Heart left ventricle (tissue), 16 donors: ENCODE measurements at places on chromosomes 1 and 21. TPM values are rescaled to one million over a fixed set of nuclear protein-coding genes. Genes with fewer than 3 reads are reported as not detected.
A peak's percentile ranks its signal among the peaks of the same experiment; 100 is the strongest.

DNA sequence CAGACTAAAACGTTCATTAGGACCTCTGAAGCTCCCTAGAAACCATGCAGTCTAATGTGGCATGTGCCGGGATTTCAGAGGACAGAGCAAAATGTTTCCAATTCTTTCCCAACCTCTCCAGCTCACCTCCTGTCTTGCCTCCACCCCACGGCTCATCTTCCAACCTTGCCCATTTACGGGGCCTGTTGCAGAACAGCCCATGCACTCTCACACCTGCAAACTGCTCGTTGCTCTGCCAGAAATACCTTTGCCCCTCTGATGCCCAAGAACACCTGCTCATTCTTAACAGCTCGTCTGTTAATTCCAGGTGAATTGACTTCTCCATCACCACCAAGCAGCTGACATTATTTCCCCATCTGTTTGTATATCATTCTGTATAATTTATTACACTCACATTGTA lies 53.9 kb upstream of the LBR start:
- no peaks in the 10 kb centered on the region for H3K27me3 ChIP-seq
- H3K4me3 ChIP-seq, result no peak overlapping the region
- H3K4me1 ChIP-seq, result peaks cover 4% of the 10 kb centered on the region
- DNase-seq, result no peak
- no peaks in the 10 kb centered on the region for H3K36me3 ChIP-seq

- peak overlapping the region; percentile 98 for H3K27ac ChIP-seq
- peaks cover 29% of the 10 kb centered on the region for H3K4me1 ChIP-seq
- peaks cover 29% of the 10 kb centered on the region for H3K36me3 ChIP-seq
- peak overlapping the region; percentile 83 for H3K4me3 ChIP-seq
- DNase-seq, result peak; percentile 84
Measured at GRCh38 chr21:26844258-26845065, 747 bp downstream of the ADAMTS1 start.

DNA sequence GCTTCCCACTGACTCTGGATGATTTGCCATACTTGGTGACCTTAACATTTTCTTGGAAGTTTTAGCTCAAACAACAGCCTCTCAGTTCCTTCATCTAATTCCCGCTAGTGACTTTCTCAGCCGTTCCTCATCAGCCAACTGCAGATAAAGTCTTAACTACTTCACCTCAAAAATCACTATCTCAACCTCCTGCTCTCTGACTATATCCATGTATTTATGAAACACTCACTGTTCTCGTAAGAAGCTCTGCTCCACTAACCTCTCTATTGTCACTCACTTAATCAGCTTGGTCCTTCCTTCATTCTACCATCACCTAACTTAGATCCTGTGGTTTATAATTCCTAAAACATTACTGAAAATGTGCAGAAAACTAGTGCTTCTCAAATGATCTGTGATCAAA lies 1551.6 kb downstream of the MRPL39 start:
- no peak overlapping the region for H3K4me3 ChIP-seq
- H3K27me3 ChIP-seq, result no peaks in the 10 kb centered on the region
- H3K36me3 ChIP-seq, result no peaks in the 10 kb centered on the region
- no peak overlapping the region for H3K27ac ChIP-seq

DNA sequence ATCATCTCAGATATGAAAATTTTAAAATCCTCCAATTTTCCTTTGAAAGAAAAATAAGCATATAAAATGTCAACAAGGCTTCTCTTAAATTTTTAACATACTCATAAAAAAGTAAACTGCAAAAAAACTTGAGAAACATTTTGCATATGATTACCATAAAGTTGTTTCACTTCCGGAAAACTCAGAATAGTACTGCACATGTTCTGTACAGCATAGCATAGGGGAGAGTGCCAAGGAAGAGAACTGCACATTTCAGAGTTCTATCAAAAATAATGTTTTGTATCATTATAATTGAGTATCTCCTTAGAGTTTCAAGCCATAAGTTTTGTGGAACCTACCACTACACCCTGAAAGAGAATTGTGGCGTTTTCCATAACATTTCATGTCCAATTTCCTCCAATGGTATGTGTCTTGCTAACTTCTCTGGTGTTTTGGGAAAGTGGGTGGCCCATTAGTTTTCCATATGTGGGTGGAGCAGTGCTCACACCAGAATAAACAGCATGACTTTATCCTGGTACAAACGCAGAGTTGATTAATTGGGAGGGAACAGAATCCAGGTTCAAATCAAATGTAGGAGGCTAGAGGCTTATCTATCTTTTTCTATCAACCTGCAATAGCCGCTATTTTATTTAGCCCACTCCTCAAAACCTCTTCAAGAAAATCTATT lies 430.9 kb downstream of the LMO4 start:
- H3K36me3 ChIP-seq, result no peaks in the 10 kb centered on the region
- H3K27me3 ChIP-seq, result no peaks in the 10 kb centered on the region
- no peaks in the 10 kb centered on the region for H3K4me1 ChIP-seq
- no peak overlapping the region for H3K27ac ChIP-seq
- H3K4me3 ChIP-seq, result no peak overlapping the region
- DNase-seq, result no peak

DNA sequence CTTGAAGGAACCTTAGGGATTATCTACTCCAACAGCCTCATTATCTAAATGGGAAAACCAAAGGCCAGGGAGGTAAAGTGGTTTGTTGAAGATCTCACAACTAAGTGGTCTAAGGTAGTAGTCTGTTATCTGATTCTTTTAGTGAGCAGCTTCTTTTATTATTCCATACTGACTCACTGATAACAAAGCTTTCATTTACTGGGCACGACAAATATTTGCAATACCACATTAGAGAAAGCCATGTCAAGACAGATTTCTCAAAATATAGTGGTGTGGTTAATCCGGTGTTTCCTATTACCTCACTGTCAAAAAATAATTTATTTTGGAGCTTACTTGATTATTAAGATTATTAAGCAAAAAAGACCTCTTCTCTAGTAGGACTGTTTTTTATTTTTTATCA lies 369.1 kb downstream of the S1PR1 start:
- no peak overlapping the region for H3K27ac ChIP-seq
- no peaks in the 10 kb centered on the region for H3K4me1 ChIP-seq
- DNase-seq, result no peak
- H3K4me3 ChIP-seq, result no peak overlapping the region

GRCh38 chr1:2330519-2331199 lies 60.7 kb downstream of the MORN1 start:
- no peak overlapping the region for H3K4me3 ChIP-seq
- H3K4me1 ChIP-seq, result no peaks in the 10 kb centered on the region
- DNase-seq, result no peak
- no peaks in the 10 kb centered on the region for H3K27me3 ChIP-seq
- peak overlapping the region; percentile 30 for H3K27ac ChIP-seq
- no peaks in the 10 kb centered on the region for H3K36me3 ChIP-seq

GRCh38 chr1:70706381-70707037 lies 295.4 kb downstream of the CTH start:
- no peaks in the 10 kb centered on the region for H3K36me3 ChIP-seq
- no peaks in the 10 kb centered on the region for H3K4me1 ChIP-seq
- no peaks in the 10 kb centered on the region for H3K27me3 ChIP-seq

- H3K4me1 ChIP-seq, result no peaks in the 10 kb centered on the region
- no peak for DNase-seq
- no peak overlapping the region for H3K27ac ChIP-seq
- H3K27me3 ChIP-seq, result no peaks in the 10 kb centered on the region
- no peak overlapping the region for H3K4me3 ChIP-seq
- H3K36me3 ChIP-seq, result no peaks in the 10 kb centered on the region
Measured at GRCh38 chr1:164739189-164739588, 180.2 kb downstream of the PBX1 start.

- DNase-seq, result no peak
- peak overlapping the region; percentile 88 for H3K4me3 ChIP-seq
- peak overlapping the region; percentile 99 for H3K27ac ChIP-seq
- no peaks in the 10 kb centered on the region for H3K36me3 ChIP-seq
- H3K27me3 ChIP-seq, result no peaks in the 10 kb centered on the region
- peaks cover 20% of the 10 kb centered on the region for H3K4me1 ChIP-seq
Measured at GRCh38 chr1:173867141-173867752, 542 bp downstream of the GAS5 start.

GRCh38 chr1:184843732-184844495 lies 89.3 kb upstream of the EDEM3 start:
- H3K27me3 ChIP-seq, result no peaks in the 10 kb centered on the region
- H3K4me3 ChIP-seq, result no peak overlapping the region
- peak overlapping the region; percentile 40 for H3K27ac ChIP-seq
- peak; percentile 26 for DNase-seq

DNA sequence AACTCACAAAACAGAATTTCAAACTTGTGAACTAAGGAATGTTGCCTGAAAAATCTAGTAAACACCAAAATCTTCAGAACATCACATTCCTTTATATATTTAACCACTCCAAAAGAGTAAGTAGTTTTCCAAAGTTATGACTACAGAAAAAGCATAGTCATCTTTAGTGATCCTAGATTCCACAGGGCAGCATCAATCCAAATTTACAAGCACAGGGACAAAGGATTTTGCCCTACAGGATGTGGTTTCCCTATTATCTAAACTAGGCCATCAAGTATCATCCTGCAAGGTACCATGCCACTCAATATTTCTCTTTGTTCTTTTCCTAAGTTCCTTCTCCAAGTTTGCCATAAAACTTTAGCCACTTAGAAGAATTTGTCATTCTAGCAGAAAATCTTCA lies 33.0 kb downstream of the COP1 start:
- H3K4me3 ChIP-seq, result no peak overlapping the region
- no peaks in the 10 kb centered on the region for H3K27me3 ChIP-seq
- no peak overlapping the region for H3K27ac ChIP-seq
- no peaks in the 10 kb centered on the region for H3K36me3 ChIP-seq
- no peak for DNase-seq
- H3K4me1 ChIP-seq, result no peaks in the 10 kb centered on the region

DNA sequence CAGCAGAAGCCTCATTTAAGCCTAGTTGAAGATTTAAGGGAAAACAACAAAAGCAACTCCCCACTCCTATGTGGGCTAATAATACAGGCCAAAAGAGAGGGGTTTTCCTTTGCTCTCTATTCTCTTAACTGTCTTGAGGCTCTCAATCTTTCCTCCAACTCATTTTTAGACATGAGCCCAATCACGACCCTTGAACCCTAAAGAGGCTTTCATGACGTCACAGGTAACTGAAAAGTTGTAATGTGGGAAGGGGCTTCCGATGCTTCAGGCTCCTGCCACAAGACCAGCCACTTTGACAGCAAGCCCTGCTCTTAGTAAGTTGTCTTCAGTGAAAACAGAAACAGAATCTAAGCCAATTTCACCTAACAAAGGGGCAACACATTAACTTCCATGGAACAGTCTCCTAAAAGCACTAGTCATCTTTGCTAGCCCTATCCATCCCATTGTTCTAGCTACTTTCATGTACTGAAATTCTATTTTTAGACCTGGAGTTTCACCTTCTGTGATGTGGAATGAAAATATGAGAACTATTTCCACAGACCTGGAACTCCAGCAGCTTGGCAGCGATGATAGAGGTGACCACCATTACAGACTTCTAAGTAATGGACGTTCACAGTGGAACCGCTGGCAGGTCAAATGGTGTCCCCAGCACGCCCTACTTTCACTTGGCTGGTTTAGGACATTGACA lies 36.3 kb downstream of the GPR161 start:
- H3K36me3 ChIP-seq, result no peaks in the 10 kb centered on the region
- no peaks in the 10 kb centered on the region for H3K4me1 ChIP-seq
- no peak overlapping the region for H3K4me3 ChIP-seq
- no peak for DNase-seq
- H3K27me3 ChIP-seq, result no peaks in the 10 kb centered on the region
- no peak overlapping the region for H3K27ac ChIP-seq

DNA sequence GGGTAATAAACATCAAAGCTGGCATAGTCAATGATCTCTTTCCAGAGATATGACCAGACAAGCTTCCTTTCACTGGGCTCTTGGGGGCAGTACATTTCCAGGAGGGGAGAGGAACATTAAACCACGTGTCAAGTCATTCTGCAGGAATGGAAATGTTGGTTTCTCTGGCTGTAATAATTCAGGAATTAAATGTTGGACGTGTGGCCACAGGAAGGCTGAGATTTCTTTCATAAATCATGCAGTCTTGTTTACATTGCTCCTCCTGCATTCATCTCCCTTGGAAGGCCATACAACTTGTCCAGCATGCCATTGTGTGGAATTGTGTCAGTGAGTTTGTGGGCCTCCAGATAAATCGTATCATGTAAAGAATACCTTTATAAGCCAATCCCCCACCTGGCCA lies 259.2 kb downstream of the ADGRL2 start:
- no peaks in the 10 kb centered on the region for H3K4me1 ChIP-seq
- no peaks in the 10 kb centered on the region for H3K27me3 ChIP-seq
- no peaks in the 10 kb centered on the region for H3K36me3 ChIP-seq
- H3K4me3 ChIP-seq, result no peak overlapping the region

DNA sequence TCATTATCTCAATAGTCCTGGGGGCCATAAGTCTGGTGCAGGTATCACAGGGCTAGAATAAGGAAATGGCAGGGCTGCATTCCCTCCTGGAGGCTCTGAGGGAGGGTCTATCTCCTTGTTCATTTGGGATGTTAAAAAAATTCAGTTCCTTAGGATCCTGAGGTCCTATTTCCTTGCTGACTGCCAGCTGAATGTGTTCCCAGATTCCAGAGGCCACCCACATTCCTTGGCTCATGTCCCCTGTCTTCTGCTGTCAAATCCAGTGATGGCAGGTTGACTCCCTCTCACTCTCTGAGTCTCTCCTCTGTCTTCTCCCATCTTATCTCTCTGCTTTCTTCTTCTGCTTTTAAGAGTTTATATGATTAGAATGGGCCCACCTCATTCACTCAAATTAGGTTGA lies 400.6 kb downstream of the PTPRU start:
- no peak for DNase-seq
- no peak overlapping the region for H3K27ac ChIP-seq
- H3K4me1 ChIP-seq, result no peaks in the 10 kb centered on the region
- H3K36me3 ChIP-seq, result no peaks in the 10 kb centered on the region
- no peak overlapping the region for H3K4me3 ChIP-seq

GRCh38 chr1:213564215-213564659 lies 423.5 kb upstream of the PROX1 start:
- no peak overlapping the region for H3K4me3 ChIP-seq
- no peaks in the 10 kb centered on the region for H3K4me1 ChIP-seq
- DNase-seq, result no peak
- H3K27ac ChIP-seq, result no peak overlapping the region
- H3K36me3 ChIP-seq, result no peaks in the 10 kb centered on the region
- H3K27me3 ChIP-seq, result no peaks in the 10 kb centered on the region

XCL2 gene
- not detected for total RNA-seq

ZNF670 gene
- total RNA-seq, result 0.82 TPM

EFNA3 gene
- total RNA-seq, result 0.35 TPM

CYP4A22 gene
- total RNA-seq, result not detected

PTPN14 gene
- total RNA-seq, result 50.4 TPM

JAM2 gene
- 18.1 TPM for total RNA-seq

SLC19A2 gene
- 9.5 TPM for total RNA-seq

AVPR1B gene
- total RNA-seq, result not detected

CFAP141 gene
- total RNA-seq, result not detected

TNNI3K gene
- 48.5 TPM for total RNA-seq

CDC42BPA gene
- 29.7 TPM for total RNA-seq

DNAH14 gene
- 2.8 TPM for total RNA-seq
